Stimulated activated CD8-positive, alpha-beta memory T cell treated with anti-CD3 and anti-CD28 coated beads, Interleukin-7, amount 100 ng/mL, for 48 hours (primary cell): ENCODE measurements at places on chromosomes 7 and 10.

DNA sequence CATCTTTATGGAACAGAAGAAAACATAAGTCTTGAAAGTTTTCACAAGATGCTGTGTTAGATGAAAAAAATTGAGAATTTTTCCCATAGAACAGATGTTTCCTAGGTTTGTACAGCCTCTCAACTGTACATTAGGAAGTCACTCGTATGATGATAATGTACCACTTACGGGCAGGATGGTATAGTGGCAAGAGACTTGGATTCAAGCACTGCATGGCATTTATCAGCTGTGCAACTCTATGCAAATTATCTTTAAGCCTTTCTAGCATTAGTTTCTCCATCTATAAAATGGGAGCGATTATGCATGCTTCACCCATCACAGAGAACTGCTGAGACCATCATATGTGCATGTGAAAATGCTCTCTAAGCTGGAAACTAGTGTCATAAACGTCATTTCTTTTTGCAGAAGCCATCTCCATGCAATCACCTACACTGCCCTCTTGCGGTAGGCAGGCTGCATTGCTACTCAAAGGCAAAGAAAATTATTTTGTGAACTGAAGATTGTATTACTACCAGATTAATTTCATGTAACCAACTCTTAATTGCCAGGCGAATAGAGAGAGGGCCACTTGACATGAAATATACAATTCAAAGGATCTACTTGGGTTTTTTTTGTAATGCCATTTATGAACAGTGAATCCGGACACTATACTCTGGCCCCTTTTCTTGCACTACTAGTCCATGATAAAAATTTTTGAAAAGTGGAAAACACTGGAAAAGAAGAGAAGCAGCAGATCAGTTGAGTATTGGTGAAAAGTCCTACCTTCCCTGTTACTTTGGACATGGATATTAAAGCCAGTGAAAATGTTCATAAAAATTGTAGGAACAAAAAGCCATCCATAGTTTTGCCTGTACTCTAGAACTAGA lies 102.3 kb downstream of the JAZF1 start:
- DNase-seq: no peak

GRCh38 chr10:19164461-19164860 lies 115.9 kb downstream of the MALRD1 start:
- DNase-seq: no peak

GRCh38 chr7:77391230-77391629 lies 24.9 kb downstream of the GSAP start:
- no peak for DNase-seq

GRCh38 chr7:149727899-149728476 lies 45.4 kb downstream of the ZNF467 start:
- no peak for DNase-seq

GRCh38 chr7:149459540-149460452 lies 1.1 kb downstream of the ZNF777 start:
- no peak for DNase-seq

GRCh38 chr7:27647489-27647888 lies 15.2 kb downstream of the HIBADH start:
- no peak for DNase-seq
